ENCODE measurements at places on chromosomes 12 and 14.

GRCh38 chr12:8662593-8662992, at the start of gene MFAP5:
TSS of gene MFAP5 (minus strand) at chr12:8662826. CDS start at chr12:8662104, 722 bp downstream.
- no peak for DNase-seq

DNA sequence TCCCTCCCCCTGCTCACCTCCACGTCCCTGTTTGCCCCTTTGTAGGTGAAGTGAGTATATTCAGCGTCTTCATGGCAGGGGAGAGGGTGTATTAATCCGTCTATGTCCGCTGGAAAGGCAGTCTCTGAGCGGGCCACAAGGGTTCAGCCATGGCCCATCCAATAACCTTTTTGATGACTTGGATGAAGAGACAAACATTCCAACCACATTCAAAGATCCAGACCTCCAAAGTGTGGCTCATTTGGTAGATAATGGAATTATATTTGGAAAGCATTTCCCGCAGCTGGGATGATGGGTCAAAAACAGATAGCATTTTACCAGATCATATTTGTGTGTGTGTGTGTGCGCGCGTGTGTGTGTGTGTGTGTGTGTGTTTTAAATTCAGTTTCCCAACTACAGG, 345.9 kb downstream of the DPF3 start:
- DNase-seq, result no peak

DNA sequence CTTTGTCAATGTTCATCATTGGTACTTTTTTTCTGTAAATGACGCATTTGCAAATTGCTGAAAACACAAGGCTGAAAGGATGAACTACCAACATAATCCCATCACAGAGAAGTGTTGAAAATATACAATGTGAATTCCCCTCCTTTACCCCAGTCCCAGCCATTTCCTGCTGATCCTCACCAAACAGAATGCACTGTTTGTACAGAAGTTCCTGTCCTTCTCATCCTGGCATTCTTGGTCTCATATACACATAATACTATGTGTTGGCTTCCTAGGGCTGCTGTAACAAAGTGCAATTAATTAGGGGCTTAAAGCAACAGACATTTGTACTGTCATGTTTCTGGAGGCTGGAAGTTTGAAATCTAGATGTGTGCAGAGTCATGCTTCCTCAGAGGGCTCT, 836.2 kb upstream of the MGAT4C start:
- no peak for DNase-seq

DNA sequence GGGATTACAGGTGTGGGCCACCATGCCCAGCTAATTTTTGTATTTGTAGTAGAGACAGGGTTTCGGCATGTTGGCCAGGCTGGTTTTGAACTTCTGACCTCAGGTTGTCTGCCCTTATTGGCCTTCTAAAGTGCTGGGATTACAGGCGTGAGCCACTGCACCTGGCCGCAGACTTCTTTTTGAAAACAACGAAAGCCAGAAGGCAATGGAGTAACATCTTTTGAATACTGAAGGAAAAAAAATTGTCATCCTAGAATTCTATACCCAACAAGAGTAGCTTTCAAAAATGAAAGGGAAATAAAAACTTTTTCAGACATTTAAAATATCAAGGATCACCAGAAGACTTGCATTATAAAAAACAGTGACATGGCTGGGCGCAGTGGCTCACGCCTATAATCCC, 38.7 kb upstream of the CTDSP2 start:
- no peak for DNase-seq

DNA sequence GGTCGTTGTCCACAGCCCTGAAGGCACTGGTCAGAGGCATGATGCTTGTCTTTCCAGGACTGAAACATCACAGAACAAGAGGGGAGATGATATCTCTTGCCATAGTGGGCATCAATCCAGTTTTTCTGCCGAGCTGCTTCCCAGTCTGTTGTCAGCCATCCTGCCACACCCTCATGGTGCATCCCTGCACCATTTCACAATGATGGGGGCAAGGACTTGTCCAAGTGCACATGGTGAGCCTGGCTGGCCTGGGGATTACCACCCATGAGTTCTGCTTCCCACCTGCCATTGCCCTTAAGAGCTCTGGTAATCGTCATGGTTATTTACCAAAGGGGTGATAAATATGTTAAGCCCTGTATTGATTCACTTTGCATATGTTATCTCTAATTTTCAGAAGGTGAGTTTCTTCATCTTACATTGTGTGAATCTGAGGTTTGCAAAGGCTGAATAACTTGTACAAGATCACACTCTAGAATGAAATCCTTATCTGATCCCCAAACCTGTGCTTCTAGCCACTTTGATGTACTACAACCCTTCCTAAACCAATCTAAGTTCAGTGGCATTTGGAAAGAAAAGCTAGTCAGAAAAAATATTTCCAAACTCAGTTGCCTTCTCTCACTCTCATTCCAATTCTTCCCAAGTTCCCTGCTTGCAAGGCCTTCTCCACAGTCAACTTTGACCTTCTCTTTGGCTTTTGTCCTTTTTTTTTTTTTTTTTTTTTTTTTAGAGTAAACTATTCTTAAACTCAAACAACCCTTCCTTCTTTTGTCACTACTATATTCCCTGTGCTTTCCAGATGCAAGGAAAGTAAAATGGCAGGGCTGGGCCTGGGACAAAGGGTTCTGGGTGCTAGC, 2.3 kb downstream of the AVIL start:
- no peak for DNase-seq

DNA sequence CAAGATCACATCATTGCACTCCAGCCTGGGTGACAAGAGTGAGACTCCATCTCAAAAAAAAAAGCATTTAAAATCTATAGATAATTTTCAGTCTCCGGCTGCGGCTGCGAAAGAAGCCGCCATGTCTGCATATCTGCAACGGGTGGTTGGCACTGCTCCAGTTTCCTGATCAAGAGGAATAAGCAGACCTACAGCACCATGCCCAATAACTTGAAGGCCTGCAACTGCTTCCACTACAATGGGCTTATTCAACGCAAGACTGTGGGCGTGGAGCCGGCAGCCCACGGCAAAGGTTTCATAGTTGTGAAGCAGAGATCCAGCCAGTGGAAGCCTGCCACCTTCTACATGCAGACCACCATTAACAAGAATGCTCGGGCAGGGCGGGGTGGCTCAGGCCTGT, 30.6 kb upstream of the EID3 start:
- no peak for DNase-seq

- DNase-seq, result no peak
Observed at GRCh38 chr12:79874665-79875064, 60.2 kb downstream of the PPP1R12A start.

DNA sequence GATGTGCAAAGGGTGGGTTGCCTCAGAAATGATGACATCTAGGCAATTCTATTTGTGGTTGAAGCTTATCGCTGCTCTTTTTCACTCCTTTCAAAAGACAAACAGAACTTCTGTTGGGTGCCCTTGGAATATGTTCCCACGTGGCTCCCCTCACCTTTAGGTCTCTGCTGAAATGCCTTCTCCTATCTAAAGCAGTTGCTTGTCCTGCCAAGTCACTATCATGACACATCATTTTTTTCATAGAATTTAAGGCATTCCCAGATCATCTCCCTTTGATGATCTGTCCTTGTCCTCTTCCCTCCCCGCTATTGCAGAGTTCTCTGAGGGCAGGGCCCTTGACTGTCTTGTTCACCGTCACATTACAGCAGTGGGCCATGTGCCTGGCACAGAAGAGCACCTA, 75.7 kb downstream of the PTPRB start:
- DNase-seq, result no peak
